ENCODE measurements at places on chromosomes 2 and 18.
A peak's percentile ranks its signal among the peaks of the same experiment; 100 is the strongest.

- DNase-seq, result peak; percentile 43
These were observed 431 bp downstream of the FAM98A start for GRCh38 chr2:33598561-33599174.

DNA sequence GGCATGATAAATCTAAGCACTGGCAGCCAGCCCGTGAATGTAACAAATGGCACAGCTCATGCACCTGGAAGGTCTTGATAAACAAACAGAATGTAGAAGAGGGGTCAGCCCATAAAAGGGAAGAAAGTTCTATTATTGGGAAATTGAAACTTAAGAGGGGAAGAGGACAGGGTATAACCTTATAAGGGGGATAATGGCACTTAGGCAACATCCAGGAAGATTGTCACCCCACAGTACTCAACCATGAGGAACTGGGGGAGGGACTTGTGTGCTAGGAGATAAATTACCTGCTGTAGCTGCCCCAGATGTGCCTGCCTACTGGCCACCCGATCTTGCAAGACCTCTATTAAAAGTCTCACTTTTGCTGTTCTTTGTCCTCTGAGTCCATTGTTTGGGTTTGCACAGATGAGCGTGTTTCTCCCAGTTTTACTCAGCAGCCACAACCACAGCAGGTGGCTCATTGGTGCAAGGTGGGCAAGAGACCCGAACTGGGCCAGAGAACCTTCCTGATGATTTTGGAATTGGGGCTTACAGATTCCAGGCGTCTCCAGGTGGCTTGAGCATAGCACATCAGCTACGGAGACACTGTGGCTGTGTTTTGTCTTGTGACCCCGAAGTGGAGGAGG lies 79.0 kb upstream of the TAF1B start:
- DNase-seq, result no peak

GRCh38 chr2:172182624-172183023 lies 79.9 kb upstream of the DLX2 start:
- DNase-seq, result no peak

DNA sequence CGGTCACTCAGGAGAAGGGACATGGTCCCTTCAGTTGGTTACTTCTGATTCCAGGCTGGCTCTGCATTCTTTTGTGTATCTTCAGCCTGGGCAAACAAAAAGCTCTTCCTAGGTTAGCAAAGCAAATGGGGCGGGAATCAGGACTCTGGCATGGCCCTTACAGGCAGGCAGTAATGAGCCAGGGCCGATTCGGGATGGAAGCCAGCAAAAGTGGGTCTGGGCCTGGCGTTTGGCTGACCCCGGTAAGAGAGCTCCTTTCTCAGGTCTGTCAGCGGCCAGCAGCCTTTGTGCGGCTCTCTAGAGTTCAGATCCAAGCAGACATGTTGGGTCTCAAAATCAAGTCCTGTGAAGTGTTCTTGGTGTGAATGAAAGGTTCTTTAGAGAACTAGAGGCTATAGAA lies 81.5 kb upstream of the EML6 start:
- DNase-seq, result no peak
